Effector memory CD4-positive, alpha-beta T cell (primary cell): ENCODE measurements at places on chromosomes 3 and 15.

DNA sequence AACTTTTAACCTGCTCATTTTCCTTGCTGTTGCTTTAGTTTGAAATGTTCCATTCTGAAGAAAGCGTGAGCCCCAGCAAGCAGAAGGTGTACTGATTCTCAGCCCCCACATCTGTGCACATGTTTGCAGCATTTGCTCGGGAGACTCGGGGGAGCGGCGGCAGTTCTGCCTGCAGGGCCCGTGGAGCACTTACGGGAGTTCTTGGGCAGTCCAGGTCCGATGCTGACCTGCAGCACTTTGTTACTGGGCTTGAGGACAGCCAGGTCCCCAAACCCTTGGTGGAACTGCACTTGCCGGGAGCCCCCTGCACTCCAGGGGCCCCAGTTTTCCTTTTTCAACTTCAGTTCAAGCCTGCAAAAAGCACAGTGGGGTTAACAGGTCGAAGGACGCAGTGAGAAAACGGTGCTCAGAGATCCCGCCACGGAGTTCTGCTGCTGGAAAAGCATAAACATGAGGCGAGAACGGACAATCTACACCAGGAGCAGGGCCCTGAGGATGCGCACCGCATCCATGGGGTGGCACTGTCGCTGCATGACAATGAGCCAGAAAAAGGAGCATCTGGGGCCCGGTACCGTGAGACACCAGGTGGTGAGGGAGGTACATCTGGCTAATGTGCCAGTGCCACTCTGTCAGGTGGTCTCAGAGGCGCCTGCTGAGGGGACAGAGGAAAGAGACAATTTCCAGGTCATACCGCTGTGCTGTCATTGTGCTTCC lies 45.6 kb upstream of the LDHAL6B start:
- DNase-seq = no peak

DNA sequence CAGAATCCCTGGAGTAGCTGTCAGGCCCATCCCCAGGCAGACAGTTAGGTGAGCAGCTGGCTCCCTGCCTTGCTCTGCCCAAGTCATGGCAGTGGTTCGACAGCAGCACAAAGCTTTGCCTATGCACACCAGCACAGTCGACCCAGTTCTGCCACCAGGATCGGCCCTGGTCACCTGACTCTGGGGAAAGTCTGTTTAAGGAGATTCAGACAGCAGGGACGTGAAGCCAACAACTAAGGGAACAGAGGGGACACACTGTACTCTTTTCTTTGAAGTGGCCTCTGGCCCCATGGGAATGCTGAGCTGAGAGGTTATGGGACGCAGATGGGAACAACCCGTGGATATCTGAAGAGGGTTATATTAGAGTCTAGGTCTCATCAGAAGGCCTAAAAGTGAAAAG lies 134.8 kb downstream of the CHDH start:
- no peak for DNase-seq

- DNase-seq = peak; percentile 55
These were observed 15.9 kb downstream of the IVD start for GRCh38 chr15:40421246-40422157.

DNA sequence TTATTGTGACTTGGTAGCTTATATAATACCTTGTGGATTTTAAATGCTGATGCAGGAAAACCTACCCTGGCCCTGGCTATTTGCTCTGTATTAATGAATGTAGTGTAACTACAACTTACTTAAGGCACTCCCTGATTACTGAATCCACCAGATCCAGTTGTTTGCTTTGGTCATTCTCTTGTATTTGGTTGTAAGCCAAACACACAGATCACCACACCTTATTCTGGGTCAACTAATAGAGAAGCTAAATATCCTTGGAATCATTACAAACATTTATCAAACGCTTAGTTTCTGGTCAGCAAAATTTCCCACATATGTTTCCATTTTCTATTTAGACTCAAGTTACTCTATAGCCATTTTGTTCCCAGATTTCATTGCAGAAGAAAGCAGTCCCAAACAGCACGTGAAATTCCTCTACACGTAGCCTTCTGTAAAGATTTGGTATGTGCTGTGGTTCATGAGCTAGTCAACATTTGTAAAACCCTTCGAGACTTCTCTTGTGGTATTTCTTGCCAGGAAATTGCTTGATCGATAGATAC lies 322.6 kb downstream of the MEX3B start:
- no peak for DNase-seq

DNA sequence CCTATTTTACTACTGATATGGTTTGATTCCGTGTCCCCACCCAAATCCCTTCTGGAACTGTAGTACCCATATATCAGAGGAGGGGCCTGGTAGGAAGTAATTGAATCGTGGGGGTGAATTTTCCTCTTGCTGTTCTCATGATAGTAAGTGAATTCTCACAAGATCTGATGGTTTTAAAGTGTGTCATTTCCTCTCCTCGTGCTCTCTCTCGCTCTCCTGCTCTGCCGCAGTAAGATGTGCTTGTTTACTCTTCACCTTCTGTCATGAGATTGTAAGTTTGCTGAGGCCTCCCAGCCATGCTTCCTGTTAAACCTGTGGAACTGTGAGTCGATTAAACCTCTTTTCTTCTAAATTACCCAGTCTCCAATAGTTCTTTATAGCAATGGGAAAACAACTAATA lies 81.2 kb upstream of the ZBTB20 start:
- DNase-seq = no peak

DNA sequence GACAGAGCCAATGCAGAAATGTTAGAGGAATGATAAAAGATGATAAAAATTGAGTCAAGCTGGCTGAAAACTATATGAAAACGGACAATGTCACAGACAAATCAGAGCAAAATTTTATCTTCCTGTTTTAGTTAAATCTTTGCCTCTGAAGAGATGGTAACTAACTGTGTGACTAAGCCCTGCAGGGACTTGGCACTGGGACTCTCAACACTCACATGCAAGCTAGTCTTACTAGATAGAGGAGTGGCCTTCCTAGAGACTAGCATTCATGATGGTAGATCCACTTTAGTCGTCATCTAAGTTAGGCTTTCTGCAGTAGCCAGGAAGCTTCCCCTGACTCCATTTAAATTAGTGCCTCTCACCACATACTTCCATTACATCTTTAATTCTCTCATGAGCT lies 4.1 kb downstream of the CCDC191 start:
- no peak for DNase-seq

- no peak for DNase-seq
These were observed 31.4 kb downstream of the NPTN start for GRCh38 chr15:73601451-73602445.

DNA sequence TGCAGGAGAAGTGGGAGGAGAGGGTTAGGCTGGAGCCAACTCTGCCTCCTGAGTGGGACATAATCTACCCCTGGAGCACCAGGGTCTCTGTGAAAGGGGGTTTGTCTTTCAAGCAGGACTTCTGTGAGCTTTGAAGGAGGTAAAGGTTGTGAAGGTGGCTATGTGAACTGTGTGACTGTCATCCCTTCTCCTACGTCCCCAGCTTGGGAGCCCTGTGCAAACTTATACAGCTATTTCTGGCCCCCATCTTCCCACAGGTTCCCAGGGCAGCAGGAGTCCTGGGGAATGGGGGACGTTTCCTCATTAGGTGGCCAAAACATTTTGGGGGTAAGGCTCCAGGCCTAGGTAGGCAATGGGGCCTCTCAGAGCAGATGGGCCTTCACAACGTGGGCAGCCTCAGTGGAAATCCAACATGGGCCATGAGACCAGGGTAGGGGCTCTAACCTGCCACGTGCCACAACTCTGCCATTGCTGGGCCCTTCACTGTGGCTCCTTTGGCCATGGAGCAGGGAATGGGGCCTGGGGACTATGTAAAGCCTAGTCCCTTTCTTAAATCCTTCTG lies 3.5 kb downstream of the VIPR1 start:
- DNase-seq = no peak

DNA sequence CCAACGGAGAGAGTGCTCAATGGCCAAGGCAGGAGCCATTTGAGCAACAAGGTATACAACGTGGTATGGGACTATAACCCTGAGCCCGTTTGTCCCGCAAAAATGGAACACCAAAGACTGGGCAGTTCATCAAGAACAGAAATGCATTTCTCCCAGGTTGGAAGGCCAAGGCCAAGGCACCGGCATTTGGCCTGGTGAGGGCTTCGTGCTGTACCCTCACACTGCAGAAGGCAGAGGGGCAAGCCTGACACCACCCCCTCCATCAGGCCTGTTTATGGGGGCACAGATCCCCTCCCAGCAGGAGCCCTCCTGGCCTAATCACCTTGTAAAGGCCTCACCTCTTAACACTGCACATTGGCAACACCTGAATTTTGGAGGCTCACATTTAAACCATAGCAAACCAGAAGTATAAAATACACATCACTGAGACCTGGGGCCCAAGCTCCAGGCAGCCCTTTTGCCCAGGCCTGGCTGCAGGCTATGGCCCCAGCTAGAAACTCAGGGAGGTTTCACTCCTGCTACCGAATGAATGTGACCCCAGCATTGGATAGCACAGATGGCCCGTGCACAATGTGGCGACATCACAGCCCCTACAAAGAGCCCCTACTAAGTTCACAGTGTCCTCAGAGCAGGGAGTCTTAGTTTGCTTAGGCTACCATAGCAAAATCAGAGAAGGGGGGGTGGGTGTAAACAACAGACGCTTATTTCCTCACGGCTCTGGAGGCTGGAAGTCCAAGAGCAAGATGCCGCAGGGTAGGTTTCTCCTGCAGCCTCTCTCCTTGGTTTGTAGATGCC lies 47.1 kb downstream of the KLF15 start:
- DNase-seq = no peak

DNA sequence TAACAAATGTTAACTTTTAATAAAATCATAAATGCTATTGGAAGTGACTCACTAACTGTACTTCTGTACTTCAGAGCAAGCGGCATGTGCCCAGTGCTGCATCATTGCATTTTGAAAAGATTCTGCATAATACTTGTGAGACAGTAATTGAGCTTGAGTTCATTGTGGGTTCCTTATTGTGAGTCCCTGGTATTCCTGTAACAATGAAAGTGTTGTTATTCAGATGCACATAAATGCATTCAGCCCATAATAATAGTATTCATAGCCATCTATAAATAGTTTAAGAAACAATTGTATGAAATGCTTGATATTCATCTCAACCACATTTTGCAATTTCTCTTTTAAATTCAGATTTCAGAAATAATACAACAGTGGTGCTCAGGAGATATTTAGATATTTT lies 976.4 kb downstream of the CADM2 start:
- DNase-seq = no peak

- no peak for DNase-seq
These were observed 1.2 kb downstream of the TTC23 start for GRCh38 chr15:99248000-99248715.

- DNase-seq = no peak
These were observed 52.8 kb upstream of the UTS2B start for GRCh38 chr3:191383124-191383523.

DNA sequence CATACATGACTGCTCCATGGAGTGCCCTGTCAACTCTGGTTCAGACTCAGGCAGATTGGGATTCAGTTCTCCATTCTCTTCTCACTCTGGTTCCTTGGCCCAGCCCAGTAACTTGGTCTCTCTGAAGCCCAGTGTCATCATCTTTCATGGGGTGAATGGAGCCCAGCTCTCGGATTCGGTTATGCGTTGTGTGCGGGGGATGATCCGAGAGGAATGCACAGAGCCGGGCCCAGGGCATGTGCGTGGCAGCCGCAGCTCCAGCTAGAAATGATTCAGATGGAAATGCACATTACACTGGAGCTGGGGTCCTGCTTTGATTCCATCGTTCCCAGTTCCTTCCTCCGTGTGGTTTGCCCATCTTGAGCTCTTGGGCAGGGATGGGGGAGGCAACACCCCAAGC lies 189.4 kb downstream of the FEZF2 start:
- no peak for DNase-seq

DNA sequence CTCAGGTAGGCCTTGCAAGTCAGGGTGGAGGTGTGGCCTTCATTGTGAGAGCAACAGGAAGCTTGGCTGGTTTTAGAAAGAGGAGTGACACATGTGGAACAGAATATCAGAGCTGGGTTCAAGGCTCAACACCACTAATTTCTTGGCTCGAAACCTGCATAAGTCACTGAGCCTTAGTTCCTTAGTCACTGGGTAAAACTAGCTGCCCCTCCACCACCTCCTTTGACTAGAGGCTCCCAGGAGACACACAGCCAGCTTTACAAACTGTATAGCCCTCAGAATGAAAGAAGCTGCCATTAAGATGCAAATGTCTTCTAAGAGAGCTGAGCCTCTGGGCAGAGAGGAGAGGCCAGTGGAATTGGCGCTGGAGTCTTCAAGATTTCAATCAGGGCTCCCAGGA lies 67.7 kb downstream of the CERS3 start:
- no peak for DNase-seq

GRCh38 chr3:123329636-123330340 lies 119.1 kb downstream of the ADCY5 start:
- DNase-seq = no peak

- DNase-seq = peak; percentile 6
These were observed at the start of gene SNX22 for GRCh38 chr15:64151727-64152506. Gene SNX22, plus strand, starts transcription at chr15:64151731. Its CDS starts 45 bp downstream, at chr15:64151776.

- no peak for DNase-seq
These were observed 374.9 kb upstream of the TGFBR2 start for GRCh38 chr3:30231277-30232141.

DNA sequence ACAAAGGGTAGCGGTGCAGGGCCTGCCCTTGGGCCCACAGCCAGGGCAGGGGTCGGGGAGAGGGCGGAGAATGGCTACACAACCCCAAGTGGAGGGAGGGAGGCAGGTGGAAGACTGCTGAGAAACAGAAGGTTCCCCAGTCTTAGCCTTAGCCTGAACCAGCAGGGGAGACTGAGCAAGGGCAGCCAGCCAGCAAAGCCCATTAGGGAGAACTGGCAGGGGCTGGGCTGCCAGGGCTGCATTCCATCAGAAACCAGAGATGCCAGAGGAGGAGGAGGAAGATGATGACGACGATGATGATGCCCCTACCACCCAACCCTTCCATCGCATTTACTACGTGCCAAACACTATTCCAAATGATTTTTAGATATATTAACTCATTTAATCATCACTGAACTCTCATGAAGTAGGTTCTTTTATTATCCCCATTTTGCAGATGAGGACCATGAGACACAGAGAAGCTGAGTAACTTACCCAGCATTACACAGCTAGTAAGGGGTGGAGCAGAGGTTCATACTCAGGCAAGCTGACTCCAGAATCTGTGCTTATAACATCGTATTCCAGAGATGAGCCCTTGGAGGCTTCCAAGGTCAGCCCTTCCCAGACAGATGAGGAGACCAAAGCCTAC lies 8.7 kb downstream of the SEMA7A start:
- no peak for DNase-seq

GRCh38 chr15:44101286-44101685 lies 93.8 kb downstream of the FRMD5 start:
- DNase-seq = no peak

DNA sequence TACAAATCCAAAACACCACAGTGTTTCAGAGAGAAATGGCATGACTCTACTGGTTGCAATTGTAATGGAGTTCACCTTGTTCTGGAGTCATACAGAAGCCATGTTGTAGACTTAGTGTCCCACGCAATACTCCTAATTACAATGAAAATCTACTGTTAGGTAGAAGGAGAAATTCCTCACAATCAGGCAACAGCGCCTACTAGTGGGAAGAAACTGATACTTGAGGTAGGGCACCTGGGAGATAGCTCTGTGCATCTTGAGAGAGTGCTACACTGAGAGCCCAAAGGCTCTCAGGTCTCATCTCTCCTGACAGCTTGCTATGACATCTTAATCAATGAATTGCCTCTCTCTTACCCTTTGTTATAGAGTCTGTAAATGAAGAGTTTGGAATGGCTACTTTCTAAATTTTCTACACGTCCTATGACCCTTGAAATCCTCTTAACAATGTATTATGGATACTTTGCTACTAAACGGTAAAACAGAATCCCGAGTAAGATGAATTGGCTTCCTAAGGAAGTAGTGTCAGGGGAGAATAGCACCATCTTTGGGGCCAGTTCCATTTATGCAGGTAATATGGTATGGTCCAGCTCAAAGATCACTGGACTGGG lies 422.7 kb upstream of the TPRG1 start:
- peak; percentile 18 for DNase-seq

- DNase-seq = no peak
These were observed 76.1 kb downstream of the ARNT2 start for GRCh38 chr15:80480171-80480811.
